ENCODE measurements at places on chromosomes 1 and 21. TPM values are rescaled to one million over a fixed set of nuclear protein-coding genes. Genes with fewer than 3 reads are reported as not detected.

DNA sequence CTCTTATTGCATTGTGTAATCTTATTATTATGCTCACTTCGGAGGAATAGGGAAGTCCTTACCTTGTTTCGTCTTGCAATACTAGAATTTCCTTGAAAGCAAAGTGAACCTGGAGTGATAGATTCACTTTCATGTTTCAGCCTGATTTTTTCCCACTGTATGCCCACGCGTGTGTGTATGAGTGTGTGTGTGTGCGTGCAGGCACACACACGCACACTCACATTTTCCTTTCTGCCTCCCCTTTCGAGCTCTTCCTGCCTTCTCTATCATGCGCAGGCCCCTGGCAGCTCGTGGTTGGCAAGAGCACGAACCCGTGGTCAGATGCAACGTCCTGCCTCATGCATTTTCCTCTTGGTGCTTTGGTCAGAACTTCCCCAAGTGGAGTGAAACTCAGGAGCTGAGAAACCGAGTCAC lies at the start of gene GCSAML:
Gene GCSAML (plus strand): TSS at position 366 of the 414 bp plus-strand sequence. CDS start 58 bp downstream, outside the sequence.
- DNase-seq = no peak

DNA sequence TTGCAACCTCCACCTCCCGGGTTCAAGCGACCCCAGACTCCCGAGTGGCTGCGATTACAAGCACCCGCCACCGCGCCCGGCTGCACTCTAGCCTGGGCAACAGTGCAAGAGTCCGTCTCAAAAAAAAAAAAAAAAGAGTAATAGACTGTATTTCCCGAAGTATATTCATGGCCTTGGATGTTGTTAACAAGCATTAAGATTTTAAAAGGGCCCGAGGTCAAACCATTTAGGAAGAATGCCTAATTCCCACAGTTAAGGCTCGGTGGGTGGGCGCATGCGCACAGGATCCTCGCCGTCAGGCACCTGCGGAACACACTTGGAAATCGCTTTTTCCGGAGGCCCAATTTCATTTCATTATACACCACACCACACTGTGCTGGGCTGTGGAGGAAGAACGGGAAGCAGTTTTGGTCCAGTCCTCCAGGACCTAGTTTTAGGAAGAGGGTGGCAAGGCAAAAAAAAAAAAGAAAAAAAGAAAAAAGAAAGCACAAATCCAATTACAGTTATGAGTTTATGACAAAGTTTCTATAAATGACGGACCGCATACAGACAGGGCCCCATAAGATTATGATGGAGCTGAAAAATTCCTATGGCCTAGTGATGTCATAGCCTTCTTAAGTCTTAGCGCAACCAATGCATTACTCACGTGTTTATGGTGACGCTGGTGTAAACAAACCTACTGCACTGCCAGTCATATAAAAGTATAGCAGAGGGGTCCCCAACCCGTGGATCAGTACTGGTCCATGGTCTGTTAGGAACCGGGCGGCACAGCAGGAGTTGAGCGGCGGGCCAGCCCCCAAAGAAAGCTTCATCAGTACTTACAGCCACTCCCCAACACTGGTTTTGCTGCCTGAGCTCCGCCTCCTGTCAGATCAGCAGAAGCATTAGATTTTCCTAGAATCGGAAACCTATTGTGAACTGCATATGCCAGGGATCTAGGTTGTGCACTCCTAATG lies 38.2 kb downstream of the H3-3A start:
- DNase-seq = peak; percentile 26

GRCh38 chr21:33984021-33984481 lies 68.4 kb upstream of the ATP5PO start:
- DNase-seq = no peak

GRCh38 chr1:15296585-15297321 lies 49.7 kb downstream of the FHAD1 start:
- no peak for DNase-seq

GRCh38 chr1:162179121-162179520 lies 109.6 kb downstream of the NOS1AP start:
- no peak for DNase-seq

- DNase-seq = peak; percentile 5
Observed at GRCh38 chr1:114428083-114428754, 82.8 kb downstream of the TRIM33 start.

DNA sequence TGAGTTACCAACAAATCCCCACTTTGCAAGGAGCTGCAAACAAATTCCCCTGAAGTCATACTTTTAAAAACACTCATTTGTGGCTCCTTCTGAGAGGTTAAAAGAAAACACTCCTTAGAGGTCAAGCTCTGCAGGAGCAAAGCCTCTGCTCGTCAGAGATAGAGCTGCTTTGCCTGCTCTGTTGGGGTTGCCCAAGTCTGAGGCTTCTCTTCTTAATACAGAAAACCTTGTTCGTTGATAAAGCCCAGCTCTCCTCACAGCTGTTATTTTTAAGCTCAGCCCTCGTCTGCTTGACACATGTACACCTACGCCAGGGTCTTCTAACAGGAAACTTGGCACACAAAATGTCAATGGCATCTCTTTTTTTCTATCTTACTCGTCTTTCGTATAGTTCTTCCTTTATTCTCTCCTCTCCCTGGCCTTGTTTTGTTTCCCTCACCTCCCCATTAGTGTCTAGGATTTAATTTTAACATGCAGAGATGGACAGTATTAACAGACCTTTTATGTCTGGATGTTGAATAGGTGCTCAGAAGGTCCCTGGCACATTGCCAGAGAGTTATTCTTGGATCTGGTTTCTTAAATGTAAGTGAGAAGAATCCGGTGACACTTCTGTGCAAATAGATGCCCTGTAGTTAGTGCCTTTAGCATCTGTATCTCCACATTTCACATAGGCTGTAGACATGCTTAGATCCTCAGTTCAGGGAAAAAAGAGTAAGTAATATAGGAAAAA lies 86.0 kb downstream of the LRRC53 start:
- DNase-seq = no peak

DNA sequence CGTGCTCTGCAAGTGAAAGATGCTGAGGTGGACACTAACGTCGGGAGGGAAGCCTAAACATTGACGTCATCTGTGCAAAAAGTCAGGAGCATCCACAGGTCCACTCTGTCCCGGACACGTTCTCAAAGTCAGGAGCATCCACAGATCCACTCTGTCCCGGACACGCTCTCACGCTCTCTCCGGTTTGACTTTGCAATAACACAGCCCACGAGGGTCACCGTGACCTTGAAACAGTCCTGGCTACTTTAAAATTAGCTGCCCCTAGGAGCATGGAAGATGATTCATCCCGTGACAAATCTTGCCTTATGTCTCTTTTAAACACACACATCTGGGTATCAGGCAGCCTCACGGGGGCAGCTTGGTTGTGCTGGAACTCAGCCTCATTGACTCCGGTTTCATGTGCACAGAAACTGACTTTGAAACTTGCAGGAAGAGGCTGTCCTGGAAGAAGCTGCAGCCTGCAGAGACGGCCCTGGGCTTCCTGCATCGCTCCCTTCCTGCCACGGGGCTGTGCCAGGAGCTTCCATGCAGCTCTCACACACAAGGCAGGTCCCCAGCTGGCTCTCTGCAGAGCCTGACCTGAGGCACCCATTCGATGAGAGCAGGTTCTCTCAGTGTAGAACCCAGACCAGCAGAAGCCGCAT lies 18.1 kb upstream of the COL18A1 start:
- no peak for DNase-seq

GRCh38 chr21:35796844-35797243 lies 263.5 kb downstream of the SETD4 start:
- no peak for DNase-seq

DNA sequence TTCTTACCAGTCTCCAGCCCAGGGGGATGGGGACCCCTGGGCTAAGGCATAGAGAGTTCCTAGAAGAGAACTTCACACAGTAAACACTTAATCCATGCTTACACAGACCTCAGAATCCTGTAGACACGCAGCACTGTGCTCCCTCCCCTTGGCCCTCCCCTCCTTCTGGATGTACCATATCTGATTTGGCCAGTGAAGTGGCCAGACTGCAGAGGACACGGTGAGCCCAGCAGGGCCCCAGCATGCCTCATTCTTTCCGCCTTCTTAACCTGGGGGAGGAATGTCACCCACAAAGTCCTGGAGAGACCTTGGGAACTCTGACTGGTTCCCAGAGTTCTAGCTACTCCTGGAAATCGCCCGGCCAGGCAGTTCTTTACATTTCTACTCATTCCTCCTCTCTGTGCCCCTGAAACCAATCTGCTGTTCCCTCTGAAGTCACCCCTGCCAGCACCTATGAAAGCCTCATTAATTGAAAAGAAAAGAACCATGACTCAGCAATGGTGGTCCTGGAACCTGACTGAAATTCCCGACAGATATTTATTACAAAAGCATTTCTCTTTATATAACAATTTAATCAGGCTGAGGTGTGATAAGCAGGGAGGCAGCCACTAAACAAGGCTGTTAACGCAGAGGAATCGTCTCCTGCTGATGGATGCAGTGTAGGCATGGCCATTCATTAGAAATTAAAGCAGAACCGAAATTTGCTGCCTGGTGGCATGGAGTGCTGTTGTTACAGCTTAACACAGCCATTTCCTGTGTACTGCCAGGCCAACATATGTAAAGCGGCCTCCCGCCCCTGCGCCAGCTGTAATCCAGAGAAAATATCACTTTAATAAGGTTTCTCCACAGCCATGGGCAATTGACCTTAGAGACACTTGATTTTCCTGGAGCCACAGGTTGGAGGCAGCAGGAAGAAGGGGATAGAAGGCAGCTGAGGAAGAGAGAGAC lies 74.6 kb upstream of the KCND3 start:
- DNase-seq = no peak

- no peak for DNase-seq
Observed at GRCh38 chr1:229022595-229023333, 248.1 kb upstream of the RAB4A start.

- no peak for DNase-seq
Observed at GRCh38 chr1:201622353-201622752, 83.4 kb downstream of the NAV1 start.

- no peak for DNase-seq
Observed at GRCh38 chr1:118210723-118211110, 25.7 kb upstream of the SPAG17 start.

DNA sequence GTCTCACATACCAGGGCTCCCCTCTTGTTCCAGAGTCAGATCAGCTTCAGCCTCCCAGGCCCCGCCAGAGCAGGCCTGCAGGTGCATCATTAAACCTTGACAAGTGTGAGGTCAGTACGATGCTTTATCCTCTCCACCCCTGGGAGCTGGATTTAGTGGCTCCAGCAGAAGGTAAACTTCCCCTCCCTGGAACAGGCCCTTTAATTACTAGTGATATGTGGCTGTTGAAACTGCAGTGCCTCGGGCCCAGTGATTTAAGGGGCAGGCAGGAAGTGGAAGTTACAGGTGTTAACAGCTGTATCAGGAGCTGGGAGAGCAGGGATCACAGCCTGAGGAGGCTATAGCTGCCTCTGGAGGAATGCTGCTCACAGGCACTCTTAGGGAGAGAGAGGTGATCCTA lies 132.4 kb upstream of the KLHDC7A start:
- DNase-seq = no peak

DNA sequence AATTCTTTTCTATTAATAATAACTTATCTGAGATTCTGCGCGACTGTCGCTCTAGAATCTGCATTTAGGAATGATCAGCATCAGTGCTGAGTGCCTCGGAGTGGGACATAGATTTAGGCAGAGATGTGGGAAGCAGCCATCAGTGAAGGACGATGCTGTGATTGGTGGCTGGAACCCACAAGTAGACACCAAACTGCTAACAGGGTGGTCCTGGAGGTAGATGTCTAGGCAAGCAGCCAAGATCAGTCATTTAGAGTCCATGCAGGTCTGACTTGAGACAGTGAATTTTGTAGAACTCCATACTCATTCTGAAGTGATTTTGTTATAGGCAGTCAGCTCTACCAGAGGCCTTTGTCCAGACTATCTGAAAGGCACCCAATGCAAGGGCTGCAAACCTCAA lies 51.8 kb upstream of the LYST start:
- DNase-seq = no peak

- DNase-seq = no peak
Observed at GRCh38 chr1:12080156-12080555, 17.1 kb downstream of the TNFRSF8 start.

DNA sequence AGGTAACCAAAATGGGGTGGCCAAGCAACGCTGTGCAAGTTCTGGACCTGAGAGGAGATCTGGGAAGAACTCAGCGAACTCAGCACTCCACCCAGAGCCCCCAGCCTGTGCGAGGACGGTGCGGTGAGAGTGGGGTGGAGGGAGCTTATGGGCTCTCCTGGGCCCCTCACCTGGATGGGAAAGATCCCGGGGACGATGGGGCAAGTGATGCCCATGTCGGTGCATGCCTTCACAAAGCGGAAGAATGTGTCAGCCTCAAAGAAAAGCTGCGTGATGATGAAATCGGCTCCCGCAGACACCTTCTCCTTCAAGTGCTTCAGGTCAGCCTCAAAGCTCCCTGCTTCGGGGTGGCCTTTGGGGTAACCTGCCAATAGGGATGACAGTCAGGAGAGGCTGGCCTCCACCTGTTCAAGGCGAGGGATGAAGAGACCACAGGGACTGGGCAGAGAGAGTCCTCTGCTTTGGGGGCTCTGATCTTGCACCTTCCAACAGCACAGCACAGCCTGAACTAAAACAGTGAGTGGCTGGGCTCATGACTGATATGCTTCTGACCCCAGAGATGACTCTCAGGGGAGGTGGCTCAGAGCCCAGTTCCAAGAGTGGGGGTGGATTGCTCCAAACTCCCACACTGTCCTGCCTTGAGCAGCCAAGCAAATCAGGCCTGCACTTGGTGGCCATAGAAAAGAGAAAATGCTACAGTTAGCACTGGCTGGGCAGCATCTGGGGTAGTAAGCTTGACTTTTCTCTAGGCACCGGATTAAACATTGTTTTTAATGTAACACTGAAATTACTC lies 9.5 kb downstream of the MTHFR start:
- DNase-seq = no peak

DNA sequence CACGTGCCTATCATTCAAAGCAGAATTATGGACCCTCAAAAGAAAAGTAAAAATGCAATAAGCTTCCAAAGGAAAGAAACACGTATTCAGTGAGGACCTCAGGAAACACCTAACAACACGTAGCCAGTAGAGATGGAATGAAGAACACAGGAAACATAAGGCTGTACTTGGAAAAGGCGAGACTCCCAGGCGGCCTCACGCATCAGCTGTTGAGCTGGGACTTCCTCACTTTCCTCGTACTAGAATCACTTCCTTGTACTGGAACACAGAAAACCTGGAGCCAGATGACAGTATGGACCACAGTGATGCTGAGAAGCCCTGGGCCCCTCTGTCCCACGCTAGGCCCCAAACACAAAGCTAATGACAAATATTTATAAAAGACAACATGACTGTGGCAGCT lies 94.4 kb upstream of the BACE2 start:
- DNase-seq = no peak

OR6P1 gene
- total RNA-seq = not detected

SH2D1B gene
- total RNA-seq = 0.11 TPM

CTPS1 gene
- 194 TPM for total RNA-seq

GART gene
- 244 TPM for total RNA-seq

SH2D5 gene
- 1.0 TPM for total RNA-seq

RNF2 gene
- 29.7 TPM for total RNA-seq

LIX1L gene
- 43.3 TPM for total RNA-seq

NEGR1 gene
- total RNA-seq = not detected

C1QC gene
- total RNA-seq = 0.68 TPM

Measured in activated T-cell treated with anti-CD3 and anti-CD28 coated beads, Interleukin-2, amount 50 U/mL, for 4 hours (primary cell).